ENCODE measurements at places on chromosomes 2 and 18.
A peak's percentile ranks its signal among the peaks of the same experiment; 100 is the strongest.

GRCh38 chr2:64631771-64632170, 21.9 kb downstream of the SERTAD2 start:
- no peak for DNase-seq

GRCh38 chr2:105746177-105747080, 1.7 kb downstream of the NCK2 start:
- peak; percentile 81 for DNase-seq

GRCh38 chr2:74205596-74205995, 7.2 kb downstream of the MTHFD2 start:
- peak; percentile 21 for DNase-seq

DNA sequence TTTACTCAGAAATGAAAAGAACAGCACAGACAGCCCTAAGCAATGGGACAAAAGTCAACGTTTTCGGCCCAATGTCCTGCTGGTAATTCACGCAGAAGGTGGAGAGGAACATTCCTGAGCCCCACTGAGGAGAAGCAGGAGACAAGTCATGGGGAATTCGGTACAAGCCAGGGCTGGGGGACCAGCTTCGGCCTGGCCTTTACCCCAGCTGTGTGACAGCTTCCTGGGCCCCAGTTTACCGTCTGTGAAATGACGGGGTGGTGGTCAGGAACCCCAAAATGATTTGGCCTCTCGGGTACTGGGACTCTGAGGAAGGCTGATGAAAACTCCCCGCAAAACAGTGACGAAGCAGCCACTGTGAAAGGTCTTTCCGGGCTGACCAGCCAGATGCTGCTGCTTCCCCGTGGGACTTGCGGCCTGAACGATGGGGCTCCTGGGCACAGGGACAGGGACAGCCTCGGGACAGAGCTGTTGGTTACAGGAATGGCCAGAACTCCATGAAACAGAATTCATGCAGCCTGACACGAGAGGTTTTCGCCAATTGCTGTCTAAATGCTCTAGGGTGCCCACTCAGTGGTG, 21.6 kb downstream of the KIF1A start:
- DNase-seq: no peak

DNA sequence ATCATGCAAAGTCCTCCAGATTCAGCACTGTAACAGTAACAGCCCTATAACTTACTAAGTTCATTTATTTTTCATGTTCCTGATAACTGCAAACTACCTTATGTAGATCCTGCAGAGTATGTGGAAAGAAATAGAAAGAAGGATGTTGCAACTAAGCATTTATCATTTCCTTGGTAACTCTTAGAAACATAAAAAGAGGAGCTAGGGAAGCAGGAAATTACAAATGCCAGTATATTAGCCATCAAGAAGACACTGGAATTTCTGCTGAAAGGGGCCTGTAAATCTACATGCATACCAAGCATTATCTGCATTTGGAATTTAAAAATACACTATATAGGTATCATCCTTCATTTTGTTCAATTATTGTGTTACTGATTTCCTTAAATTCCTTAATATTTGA, 66.8 kb downstream of the PDE11A start:
- no peak for DNase-seq

GRCh38 chr2:136248242-136248641, 130.3 kb upstream of the CXCR4 start:
- no peak for DNase-seq

DNA sequence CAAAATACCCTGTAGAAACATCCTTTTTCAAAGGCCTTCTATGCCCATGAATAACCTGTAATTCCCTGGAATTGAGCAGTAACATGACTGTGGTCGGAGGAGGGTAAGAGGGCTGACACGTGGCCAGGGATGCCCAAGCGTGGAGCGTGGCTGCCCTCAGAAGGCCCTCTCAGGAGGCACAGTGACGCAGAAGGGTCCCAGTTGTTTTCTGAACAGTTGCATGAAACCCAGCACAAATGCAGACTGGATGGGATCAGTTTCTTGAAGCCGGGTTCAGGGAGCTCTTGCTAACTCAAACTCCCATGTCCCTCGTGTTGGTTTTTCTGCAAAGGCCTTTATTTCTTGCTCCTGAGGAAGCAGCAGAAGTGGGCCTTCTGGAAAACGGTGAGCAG, 237.0 kb downstream of the ALPK2 start:
- no peak for DNase-seq

DNA sequence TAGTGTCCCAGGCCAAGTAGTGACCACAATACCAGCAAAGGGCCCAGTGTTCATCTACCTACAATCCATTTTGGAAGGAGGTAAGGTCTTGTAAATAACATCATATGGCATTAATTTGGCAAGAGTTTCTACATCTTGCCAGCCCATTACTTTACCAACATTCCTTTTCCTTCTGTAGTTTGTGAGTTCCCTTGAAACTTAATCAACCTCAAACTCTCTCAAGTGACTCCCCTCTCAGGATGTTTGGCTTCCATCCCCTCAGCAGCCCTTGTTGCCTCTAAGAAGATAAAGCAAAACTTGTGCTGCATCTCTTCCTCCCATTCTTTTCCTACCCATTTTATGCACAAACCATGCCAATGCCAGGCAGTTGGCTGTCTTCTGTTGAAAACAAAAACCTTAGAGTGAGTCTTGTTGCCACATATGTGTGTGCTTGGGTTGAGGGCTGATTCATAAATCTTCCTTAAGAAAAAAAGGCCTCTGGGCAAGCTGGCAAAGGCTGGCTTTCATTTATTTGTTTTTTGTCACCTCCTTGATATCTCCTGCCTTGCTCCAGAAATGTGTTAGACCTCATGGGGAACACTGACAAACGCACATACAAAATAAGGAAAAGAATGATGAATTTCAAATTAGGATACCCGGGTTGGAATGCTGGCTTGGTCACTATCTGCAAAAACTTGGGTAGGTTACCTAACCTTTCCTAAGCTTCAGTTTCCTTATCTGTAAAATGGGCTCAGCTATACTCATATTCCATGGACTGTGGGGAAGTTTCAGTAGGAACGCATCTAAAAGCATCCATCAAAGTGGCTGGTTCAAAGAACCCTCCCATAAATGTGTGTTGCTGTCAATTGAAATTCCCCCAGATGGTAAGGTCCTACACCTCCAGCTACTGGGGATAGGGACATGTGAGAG, 29.4 kb upstream of the ST3GAL5 start:
- no peak for DNase-seq

DNA sequence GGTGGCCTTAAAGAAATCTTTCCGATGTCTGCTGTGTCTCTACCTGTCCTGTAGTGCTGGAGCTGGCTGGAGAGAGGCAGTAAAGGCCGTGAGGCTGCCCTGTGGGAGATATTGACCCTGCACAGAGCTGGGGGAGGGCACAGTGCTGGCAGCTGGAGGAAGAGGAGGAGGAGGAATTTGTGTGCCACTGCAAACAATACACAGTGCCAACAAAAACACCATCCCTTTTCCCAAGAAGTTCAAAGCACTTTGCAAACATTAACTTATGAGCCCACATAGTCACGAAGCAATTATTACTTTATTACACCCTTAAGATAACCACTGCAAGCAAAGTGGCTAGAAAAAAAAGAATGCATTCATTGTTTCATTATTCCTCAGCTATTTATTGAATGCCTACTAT, 45.0 kb upstream of the CYTIP start:
- DNase-seq: no peak

DNA sequence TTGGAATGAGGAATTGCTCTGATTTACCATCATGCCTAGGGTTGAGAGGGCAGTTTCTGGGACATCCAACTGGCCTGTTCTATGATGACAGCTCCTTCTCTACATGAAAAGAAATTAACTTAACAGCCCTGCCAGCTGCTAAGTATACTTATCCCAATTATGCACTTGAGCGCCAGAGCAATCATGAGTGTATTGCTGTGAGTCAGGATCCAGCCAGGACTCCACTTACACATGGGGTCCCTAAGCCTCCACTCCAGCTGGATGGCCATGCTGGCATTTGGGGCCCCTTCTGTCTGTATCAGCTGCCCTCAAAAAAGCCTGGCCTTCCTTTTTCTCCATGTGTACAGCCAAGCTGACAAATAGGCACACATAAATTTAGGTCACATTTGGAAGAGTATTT, 481.9 kb downstream of the TMX3 start:
- DNase-seq: no peak

DNA sequence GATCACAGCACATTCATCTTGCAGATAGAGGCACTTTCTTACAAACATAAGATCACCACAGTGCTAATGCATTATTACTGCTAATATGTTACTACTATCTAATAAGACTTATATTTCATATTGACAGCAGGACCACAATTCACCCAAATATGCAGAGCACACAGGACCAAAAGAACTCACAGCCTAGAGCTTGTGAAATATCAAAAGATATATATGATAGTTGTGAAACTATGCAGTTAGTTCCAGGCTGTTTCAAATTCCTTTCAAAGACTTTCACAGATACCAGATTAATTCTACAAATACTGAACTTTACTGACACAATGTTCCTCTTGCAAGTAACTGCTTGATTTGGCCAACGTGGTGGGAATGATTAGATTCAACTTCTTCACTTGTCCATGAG, 23.0 kb downstream of the FBXO15 start:
- no peak for DNase-seq

DNA sequence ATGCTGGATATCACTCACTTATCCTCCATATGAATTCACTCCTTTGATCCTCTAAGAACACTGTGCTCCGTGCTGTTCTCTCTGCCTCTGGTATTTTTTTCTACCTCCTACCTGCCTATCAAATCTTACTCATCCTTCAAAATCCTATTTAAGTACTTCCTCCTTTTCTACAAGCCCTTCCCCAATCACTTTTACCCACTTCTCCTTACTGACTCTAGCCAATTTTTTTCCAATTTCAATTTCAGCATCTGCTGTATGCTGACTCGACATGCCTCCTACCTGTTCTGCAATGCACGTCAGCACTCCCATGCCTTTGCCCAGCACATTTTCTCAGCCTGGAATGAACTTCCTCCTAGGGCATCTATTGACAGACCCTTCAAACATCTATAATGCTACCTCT, 37.3 kb upstream of the LNPK start:
- no peak for DNase-seq

- no peak for DNase-seq
Observed at GRCh38 chr2:179226203-179226960, 38.2 kb downstream of the SESTD1 start.

DNA sequence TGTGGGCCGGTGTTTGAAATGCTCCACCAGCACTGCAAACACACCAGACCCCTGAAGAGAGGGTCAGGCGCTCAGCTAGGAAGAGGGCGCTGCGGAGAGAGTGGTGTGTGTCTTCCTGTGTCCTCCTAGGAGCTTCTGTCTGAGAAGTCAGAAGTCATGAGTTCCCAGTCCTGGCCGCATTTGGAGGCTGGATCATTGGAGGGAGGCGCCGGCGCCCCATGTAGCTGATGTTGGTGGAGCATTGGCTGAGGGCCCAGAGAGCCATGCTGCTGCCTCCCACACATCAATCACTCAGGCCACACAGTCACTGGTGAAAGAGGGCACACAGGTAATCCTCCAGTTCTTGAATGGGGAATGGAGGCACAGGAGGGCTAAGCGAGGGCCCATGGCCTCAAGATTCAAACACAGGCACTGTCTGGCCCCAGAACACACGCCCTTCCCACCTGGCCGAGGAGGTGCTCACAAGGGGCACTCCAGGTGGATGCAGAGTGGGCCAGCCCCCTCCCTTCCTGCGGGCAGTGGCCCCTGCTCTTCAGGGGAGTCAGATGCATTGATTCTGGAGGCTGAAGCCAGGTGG, 66.3 kb downstream of the RRM2 start:
- DNase-seq: no peak

- no peak for DNase-seq
Observed at GRCh38 chr2:57621122-57621663, 425.4 kb upstream of the VRK2 start.

DNA sequence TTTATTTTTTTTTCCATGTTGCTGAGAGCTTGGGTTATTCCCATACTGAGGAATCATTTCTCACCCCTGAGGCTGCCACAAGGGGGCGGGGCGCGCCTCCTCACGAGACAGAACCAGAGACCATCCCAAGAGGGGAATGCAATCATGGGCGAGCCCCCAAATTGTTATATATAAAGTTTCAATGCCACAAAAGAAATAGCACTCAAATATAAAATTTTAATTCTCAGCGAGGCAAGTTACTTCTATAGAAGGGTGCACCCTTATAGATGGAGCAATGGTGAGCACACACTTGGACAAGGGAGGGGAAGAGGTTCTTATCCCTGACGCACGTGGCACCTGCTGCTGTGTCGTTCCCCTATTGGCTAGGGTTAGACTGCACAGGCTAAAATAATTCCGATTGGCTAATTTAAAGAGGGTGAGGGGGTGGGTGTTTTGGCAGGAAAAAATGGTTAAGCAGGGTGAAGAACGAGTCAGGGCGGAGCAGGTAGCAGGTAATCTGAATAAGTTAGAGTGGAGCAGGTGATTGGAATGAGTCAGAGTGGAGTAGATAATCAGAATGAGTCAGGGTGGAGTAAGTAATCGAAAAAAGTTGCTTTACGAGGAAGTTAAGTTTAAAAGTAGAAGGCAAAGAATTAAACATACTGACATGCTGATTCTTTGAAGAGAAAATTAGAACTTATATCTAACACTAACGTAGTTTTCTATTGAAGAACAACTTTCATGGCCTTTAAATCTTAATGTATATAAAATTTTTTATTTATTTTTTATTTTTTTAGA, 177.5 kb downstream of the MTCL1 start:
- DNase-seq: no peak

- no peak for DNase-seq
Observed at GRCh38 chr2:213022987-213023386, 128.4 kb downstream of the IKZF2 start.

- DNase-seq: no peak
Observed at GRCh38 chr2:182115258-182115657, 129.6 kb downstream of the PPP1R1C start.

- no peak for DNase-seq
Observed at GRCh38 chr18:70029163-70029562, 81.5 kb upstream of the CD226 start.

- no peak for DNase-seq
Observed at GRCh38 chr2:30488012-30488659, 41.1 kb downstream of the LCLAT1 start.

- no peak for DNase-seq
Observed at GRCh38 chr18:79918615-79919011, 32.8 kb downstream of the SLC66A2 start.

DNA sequence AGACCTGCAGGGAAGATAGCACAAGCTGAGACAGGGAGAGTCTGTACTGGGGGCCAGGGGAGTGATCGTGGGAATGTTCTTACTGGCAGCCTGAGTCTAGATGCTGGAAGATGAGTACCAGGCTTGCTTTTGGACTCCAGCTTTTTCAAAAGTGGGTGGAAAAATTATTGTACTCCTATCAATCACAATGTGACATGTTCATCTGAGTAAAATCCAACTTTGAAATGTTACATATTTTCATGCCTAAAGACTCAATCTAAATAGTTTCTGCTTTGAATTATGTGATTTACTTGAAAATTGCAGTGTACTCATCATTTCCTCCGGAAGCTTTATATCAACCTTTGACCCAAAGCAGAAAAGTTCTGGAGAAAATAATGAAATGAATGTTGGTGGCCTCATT, 49.7 kb upstream of the ST3GAL5 start:
- no peak for DNase-seq

DNA sequence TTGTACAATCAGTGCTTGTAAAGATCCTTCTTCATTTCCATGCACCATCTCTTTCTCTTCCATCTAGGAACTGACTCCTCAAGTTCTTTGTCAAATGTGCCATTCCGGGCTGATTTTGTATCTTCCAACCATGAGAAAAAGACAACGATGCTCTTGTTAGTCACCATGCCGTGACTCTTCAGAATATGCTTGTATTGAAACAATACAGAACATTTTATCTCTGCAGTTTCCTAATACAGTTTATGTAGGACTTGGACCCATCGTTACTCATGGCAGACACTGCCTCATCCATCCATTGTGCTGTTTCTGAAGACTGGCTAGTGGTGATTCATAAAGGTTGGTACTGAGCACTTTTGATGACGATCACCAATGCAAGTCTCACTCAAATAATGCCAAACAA, 283.2 kb downstream of the KCNS3 start:
- DNase-seq: no peak

All from CD4-positive, alpha-beta T cell treated with Interleukin-2 at 100 ng/mL for 4 hours (primary cell).